Activated T-helper 9 cell treated with anti-CD3 and anti-CD28 coated beads, Interleukin-2, amount 50 U/mL, for 16 hours (primary cell): ENCODE measurements at places on chromosomes 11 and 22.

GRCh38 chr11:10298342-10298741, 4.3 kb upstream of the SBF2 start:
- DNase-seq = peak; percentile 24

DNA sequence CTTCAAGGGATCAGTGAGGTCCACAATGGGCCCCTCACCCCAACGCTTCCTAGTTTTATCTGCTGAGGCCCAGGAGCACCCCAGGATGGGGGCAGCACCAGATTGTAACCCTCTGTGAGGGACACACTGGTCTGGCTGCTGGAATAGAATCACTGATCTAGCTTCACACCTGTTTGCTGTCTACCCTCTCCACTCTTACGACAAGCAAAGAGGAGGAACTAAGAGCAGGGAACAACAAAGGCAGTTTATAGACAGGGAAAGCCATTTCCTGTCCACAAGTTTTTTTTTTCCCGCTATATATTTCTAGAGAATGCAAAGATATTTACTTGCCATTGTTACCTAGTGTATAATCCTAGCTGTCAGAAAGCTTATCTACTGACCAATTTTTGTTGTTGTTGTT, 61.0 kb upstream of the CRTAM start:
- no peak for DNase-seq

DNA sequence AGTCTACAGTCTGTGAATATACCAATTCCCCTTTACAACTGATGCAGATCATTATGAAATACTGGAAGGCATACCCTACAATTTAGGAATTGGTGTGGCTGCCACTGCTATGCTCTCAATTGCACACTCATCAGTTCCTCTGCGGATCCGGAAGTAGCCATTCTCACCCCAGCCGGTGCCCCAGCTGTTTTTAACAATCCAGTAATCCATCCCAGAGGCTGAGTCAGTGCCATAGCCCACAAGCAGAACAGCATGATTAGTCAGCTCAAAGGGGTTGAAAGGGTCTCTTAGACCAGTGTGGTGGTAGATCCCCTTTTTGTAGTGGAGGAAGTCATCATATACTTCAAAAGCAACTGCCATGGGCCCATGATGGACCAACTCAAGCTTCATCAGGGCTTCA, 43.6 kb downstream of the CTSC start:
- DNase-seq = no peak

DNA sequence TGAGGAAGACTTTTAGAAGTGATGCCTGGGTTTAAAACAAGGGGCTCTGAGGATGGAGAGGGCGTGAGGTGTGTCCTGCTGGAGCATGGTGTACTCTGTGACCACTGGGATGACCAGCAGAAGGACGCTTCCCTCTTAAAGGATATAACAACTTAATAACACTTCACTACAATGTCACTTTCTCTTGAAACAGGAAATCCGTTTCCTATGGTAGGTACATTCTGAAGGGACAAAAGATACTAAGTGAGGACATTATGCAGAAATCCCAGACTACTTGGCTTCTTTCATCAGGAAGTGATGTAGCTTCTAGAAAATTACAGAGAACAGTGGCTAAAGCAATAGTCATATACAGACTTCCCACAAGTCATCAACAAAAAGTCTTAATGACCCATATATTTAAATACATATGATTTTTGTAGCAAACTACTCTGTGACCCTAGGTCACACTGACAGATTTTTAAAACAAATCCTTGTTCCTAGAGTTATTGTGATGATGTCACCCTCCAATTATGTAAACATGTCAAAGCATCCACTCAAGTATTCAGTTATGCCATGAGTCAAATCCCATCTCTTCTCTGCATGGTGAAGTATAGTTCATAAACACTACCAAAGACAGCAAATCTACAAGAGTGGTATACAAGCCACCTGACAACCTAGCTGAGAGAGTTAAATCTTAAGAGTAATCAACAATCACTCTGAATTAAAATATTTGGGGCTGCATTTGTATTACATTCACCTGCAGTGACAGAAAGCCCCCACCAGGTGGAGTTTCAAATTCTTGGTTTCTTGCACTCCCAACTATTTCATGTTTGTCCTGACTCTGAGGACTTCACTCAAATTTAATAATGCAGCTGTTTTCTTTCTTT, 32.8 kb downstream of the PITPNB start:
- peak; percentile 7 for DNase-seq

DNA sequence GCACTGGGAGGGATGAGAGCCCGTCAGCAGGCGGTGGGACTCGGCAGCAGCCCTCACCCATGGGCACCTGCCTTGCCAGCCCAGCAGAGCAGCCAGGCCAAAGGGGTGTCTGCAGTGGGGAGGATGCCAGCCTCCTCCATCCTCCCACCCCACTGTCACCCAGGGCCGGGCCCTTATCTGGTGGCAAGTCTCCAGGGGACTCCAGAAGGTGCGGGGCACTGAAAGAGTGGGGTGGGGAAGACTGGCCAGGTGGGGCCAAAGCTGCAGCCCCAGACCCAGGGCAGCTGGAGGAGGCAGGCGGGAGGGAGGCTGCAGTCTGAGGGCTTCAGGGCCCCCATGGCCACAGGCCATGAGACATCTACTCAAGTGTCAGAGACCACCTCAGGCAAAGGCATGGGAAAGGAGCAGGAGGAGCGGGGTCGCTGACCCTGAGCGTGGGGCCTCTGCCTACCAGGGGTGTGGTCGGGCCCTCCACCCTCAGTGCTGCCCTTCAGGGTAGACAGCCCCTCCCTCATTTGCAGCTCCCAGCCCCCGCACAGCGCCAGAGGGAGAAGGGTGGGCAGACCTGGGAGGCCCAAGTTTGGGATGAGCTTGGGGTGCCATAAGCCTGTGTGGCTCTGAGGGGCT, 3.5 kb downstream of the DGCR6L start:
- DNase-seq = no peak

GRCh38 chr22:37126383-37126782, 16.9 kb upstream of the TMPRSS6 start:
- no peak for DNase-seq

GRCh38 chr11:110491577-110492320, 62.0 kb downstream of the FDX1 start:
- DNase-seq = no peak

- no peak for DNase-seq
These were observed 663 bp downstream of the MRGPRG start for GRCh38 chr11:3217818-3218482.

- DNase-seq = no peak
These were observed 32.3 kb upstream of the SORL1 start for GRCh38 chr11:121419836-121420235.

GRCh38 chr11:59012398-59013265, 73.3 kb downstream of the GLYATL1 start:
- no peak for DNase-seq

- DNase-seq = peak; percentile 42
These were observed 37.3 kb upstream of the RBFOX2 start for GRCh38 chr22:36065775-36066544.

DNA sequence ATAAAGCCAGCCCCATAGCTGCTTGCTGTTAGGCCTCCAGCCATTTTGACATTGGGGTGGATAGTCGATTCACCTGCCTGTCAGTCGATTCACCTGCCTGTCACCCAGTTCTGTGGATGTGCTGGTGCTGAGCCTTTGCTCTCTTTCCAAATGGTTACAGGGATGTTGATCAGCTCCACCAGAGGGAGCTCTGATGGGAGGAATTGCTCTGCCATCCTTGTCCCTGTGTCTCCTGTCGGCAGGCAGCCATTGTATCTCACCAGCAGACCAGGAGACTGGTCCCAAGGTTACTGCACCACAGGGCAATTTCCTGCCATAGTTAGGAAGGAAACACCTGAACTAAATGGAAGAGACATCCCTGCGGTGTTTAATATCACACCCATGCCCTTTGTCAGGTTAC, 6.1 kb downstream of the MPEG1 start:
- DNase-seq = no peak

DNA sequence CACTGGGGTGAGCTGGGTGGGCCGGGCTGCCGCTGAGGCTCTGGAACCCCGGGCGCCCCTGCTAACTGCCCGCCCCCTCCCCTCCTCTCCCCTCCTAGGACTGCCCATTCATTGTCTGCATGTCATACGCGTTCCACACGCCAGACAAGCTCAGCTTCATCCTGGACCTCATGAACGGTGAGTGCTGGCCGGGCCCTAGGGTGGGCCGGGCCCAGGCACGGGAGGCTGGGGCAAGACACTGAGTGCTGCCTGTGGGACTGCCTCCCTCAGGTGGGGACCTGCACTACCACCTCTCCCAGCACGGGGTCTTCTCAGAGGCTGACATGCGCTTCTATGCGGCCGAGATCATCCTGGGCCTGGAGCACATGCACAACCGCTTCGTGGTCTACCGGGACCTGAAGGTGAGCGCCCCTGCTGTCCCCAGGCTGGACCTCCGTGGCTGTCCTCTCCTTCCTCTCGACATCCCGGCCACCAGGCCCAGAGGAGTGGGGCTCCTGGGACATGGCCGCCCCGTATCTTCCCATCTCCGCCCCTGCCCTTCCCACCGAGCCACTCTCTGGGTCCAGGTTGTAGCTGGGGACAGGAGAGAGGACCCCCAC, 7.5 kb upstream of the ANKRD13D start:
- no peak for DNase-seq

GRCh38 chr11:29163231-29163630, 853.6 kb downstream of the KCNA4 start:
- no peak for DNase-seq

DNA sequence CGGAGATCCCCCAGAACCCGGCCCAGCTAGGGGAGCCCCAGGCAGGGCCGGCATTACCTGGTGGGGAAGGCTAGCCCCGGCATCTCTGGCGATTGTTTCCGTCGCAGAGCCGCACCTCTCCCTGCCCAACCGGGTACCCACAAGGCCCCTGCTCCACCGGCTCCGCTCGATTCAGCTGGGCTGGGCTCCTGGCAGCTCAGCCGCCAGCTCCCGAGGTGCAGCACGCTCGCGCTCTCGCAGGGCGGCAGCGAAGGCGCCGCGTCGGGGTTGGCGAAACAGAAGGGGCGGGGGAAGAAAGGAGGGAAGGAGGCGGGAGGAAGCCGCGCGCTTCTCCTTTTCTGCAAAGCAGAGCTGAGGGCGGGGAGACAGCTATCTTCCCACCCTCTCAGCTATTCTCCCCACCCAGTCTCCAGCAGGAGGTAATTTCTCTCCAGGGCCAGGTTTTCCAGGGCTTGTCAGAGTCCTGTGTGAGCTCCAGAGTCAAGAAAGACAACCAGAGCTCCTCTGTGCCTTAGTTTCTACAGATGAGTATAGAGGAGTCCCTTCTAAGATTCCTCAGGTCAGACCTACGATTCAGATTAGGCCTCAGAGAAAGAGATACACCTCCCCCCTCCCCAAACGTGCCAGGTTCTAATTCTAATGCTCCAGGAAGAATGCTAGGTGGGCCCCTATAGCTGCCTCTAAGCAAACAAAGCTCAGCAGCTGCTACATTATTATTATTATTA, 62.0 kb downstream of the PAK1 start:
- DNase-seq = peak; percentile 59

DNA sequence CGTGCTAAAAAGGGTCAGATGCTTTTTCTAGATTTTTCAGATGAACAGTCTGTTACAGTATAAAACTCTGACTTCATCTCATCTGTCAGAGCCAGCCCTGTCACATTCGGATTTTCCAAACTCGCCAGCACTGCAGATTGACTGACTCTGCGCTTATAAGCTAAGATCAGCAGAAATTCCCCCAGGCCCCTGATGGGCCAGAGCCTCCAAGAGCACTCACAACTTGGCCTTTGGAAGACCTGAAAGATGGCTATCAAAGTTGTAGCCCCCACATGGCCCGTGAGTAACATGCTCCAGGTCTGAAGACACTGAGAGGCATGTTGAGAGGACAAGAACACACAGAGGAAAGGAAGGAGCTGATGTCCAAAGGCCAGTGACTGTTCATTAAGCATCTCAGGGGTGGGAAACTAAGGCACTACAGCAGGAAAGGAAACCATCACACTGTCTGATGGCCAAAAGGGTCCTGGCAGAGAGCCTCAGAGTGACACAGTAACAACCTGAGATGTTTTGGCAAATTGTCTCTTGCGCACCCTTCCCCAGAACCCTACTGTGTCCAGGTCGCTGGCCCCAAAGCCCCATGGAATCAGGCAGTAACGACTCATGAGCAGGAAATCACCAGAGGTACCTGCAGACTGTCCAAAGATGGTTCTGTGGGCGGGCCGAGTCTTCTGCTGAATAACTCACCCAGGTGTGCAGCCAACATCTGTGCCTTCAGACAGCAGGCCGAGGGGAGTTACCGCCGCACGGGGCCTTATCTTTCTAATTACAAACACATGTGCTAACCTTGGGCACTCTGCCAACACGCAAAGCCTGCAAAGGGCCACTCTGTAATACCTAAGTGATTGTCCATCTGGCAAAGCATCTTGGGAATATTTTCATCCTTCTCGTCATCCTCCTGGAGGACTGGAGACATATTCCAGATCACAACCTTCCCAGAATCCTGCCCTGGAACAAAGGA, 23.6 kb downstream of the HIRA start:
- DNase-seq = no peak

DNA sequence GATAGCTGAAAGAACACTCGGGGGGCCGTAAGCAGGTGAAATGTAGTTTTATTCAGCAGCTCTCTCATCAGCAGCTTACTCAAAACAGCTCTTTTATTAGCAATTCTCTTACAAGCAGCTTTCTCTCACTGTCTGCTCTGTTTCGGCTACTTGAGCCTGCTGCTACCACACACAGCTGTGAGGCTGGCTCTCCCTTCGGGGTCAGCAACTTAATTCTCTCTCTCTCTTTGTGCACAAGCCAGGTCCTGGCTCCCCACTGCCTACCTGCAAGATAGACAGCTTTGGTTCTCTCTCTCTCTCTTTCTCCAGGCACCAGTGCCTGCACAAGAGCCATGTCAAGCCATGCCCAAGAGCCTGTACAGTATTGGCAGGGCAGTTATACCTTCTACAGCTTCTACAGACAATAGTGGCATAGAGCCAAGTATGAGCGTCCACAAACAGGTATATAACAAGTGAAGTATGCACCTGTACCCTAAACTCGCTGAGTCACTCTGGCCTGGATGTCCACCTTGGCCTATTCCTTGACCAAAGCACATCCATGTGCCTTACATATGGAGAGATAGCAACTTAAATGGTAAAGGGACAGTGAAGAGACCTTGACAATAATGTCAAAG, 110.8 kb downstream of the MTNR1B start:
- no peak for DNase-seq

- DNase-seq = no peak
These were observed 148.5 kb upstream of the HSD17B12 start for GRCh38 chr11:43532041-43532440.

GRCh38 chr22:45067731-45068130, 57.9 kb upstream of the PHF21B start:
- no peak for DNase-seq
